ENCODE measurements at places on chromosomes 13 and 19.
A peak's percentile ranks its signal among the peaks of the same experiment; 100 is the strongest.

DNA sequence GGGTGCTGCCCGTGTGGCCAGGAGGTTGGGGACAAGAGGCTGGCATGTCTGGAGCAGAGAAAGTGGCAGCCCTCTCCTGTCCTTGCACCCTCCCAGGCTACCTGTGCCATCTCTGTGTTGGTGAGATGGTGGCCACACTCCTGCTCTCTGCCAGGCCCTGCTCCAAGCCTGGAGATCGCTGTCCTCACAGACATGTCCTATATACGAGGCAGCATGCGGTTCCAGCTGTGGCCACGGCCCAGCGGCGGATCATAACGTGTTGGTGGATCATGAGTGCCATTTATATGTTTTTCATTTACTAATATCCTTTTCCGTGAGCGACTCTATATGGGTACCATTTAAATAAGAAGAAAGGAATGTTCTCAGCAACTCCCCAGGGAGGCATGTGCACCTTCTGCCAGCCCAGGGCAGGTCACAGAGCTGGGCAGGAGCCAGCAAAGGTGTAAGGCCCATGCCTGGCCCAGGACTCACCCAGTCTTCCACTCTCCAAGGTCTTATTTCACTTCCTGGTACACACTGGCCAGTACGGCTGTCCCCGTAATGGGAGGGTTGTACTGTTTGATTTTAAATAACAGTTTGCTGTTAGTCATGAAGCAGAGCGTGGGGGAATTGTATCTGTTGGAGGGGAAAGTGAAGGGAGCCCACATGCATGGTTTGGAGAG, 47.2 kb upstream of the LDLR start:
- no peak for DNase-seq

DNA sequence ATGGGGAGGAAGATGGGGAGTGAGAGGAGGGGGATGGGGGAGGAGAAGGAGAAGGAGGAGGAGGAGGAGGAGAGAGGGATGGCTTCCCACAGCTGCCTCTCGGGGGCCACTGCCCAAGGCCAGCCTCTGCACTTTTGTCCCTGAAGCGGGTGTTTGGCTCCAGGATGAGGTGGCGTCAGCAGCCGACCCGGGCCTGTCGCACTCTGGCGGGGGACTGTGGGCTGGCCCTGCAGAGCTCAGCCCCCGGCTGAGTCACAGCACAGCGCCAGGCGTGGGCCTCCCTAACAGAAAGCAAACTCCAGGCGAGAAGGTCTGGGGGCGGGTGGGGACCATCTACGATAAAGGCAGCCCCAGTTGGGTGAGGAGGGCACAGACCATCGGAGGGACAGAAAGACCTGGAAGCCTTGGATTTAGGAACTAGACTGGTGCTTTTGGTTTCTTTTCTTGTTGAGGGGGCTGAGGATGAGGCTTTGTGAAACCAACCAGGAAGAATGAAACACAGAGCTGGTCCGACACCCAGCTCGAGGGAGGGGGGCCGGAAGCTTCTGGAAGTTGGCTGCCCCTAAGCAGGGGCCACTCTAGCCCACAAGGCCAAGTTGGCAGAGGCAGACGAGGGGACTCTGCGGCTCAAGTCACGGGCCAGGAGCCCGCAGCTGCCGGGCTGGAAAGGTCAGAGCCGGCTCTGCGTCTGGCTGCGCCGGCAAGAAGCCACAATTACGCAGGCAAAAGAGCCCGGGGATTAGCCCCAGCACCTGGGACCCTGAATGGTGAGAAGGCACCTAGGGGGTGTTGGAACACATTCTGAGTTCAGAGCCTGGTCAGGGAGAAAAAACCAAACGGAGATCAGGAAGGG, 18.2 kb downstream of the LSM4 start:
- DNase-seq, result peak; percentile 90

GRCh38 chr13:98050041-98050466, 92.8 kb upstream of the FARP1 start:
- DNase-seq, result no peak

DNA sequence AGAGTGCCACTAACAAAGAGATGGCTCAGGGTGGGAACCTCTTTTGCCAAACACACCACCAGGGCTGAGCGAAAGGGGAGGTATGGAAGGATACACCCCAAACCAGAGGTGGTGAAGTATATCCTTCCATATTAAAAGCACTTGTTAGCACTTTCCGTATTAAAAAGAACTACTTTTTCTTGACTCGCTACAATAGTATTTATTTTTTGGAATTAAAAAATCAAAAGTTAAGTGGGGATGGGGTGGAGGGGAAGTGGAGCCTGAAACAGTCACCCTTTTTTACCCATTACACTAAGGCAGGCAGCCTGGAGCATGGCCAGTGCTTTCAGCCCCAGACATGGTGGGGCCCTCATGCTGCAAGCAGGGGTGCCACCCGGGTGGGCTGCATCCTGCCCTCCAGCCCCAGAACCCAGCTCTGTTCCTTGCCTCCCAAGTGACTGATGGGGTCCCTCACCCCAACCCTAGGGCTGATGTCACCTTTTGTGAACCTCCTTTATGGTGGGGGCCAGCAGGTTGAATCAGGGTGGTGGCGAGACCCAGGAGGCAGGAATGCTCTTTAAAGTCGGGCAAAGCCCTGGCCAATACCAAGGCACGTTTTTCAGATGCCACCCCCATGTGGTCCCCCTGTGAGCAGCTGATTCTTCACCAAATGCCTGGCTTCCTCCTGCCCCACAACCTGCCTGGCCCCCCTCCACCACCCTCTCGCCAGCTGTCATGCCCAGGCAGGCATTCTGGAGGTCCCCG, 31.0 kb downstream of the LYL1 start:
- no peak for DNase-seq

GRCh38 chr13:26025196-26025595, 26.6 kb downstream of the SHISA2 start:
- no peak for DNase-seq

DNA sequence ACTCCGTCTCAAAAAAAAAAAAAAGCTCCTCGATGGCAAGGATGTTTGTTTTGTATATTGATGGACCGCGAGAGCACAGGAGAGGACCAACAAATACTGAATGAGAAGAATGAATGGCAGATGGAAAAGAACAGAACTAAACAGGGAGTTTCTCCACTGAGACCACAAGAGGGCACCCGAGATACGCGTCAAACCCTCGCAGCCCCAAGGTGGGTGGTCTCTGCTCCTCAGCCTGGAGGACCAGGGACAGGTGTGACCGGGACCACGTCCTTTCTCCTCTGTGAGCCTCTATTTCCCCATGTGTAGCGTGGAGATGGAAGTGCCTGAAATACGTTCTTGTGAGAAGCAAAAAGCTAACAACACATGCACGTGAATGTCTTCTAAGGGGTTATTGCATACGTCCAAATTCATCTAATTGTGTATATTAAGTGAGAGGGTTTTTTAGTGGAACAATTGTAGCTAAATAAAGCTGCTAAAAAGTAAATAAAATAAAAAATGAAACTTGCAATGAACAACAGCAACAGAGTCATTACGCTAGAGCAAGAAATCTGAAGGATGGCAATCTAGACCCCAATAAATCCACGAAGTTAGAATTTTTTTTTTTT, 8.3 kb upstream of the CDC42EP5 start:
- peak; percentile 60 for DNase-seq

GRCh38 chr19:1173159-1173844, 766 bp downstream of the SBNO2 start:
- DNase-seq, result peak; percentile 53

- DNase-seq, result no peak
Measured at GRCh38 chr19:48493718-48494401, 17.8 kb downstream of the LMTK3 start.

GRCh38 chr13:46804391-46804815, 7.4 kb upstream of the ESD start:
- no peak for DNase-seq
